ENCODE measurements at places on chromosomes 3 and 15. TPM values are rescaled to one million over a fixed set of nuclear protein-coding genes. Genes with fewer than 3 reads are reported as not detected.

PLAAT1 gene
- 9.2 TPM for total RNA-seq

PLA2G4E gene
- total RNA-seq, result not detected

DNA sequence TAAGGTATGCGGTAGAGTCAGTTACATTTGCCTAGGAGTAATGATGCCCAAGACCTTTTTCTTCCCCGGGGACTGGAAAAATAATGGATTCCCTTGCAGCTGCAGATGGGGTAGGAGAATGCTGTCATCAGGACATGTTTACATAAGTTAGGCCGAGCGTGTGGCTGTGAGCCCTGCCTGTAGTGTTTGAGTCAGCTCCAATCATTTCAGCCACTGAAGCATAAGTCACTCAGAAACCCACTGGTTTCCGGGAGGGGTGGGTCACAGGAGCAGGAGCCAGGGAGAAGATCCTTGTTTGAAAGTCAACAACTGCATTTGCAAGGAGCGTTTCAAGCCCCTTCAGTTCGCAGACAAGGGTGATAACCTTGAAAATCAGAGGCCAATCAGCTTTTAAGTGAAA lies 562.3 kb downstream of the MCTP2 start:
- peak; percentile 49 for DNase-seq

ISG20 gene
- 11.4 TPM for total RNA-seq

- DNase-seq, result peak; percentile 66
Observed at GRCh38 chr15:51267703-51268083, 70.7 kb downstream of the CYP19A1 start.

CADM2 gene
- total RNA-seq, result 24.1 TPM

OR5K2 gene
- not detected for total RNA-seq

DNA sequence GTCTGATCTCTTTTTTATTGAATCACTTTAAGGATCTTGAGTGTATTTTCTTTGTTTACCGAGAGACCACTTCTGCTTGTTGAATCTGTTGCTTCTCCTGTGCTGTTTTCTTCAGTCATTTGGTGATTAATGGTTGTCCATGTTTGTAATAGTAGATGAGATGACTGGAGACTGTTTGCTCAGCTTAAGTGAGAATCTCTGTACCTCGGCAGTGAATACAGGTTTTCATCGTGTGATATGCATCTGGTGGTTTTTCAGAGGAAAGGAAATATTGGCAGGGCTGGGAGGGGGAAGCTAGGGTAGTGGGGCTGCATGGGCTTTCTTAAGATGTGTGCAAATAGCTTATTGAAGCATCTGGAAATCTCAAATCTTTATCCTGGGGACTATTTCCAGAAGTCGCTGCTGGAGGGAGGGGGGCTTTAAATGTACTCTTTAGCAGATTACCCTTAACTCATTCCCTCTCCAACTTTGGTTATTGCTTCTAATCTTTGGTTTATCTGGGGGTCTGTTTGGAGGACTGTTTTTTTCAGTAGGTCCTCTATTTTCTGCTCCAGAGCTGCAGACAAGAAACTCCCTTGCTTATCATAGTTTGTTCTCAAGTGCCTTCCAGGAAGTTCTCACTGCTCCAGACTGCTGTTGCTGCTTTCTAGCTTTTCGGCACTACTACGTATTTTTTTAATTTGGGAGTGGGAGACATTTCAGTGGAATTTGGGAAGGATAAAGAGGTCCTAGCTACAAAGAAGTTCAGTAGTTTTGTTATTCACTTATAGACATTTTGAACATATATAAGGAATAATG lies 19.4 kb downstream of the CMTM8 start:
- DNase-seq, result no peak

VGLL3 gene
- total RNA-seq, result 0.44 TPM

GRCh38 chr3:38726751-38727150 lies 77.3 kb upstream of the SCN5A start:
- DNase-seq, result no peak

LRRC34 gene
- 10.0 TPM for total RNA-seq

- peak; percentile 89 for DNase-seq
Observed at GRCh38 chr3:38117748-38118420, 19.0 kb downstream of the ACAA1 start.
